Panc1 (cell line): ENCODE measurements at places on chromosomes 6 and 20.

GRCh38 chr6:56752534-56752933, 109.8 kb upstream of the DST start:
- 0 out of 2 replicates have a peak overlapping the region, but pooled peaks have one; percentile 32 for H3K27ac ChIP-seq
- peaks cover 80% of the 10 kb centered on the region for H3K4me1 ChIP-seq
- H3K27me3 ChIP-seq, result no peaks in the 10 kb centered on the region
- no peak overlapping the region for H3K4me3 ChIP-seq
- no peak for DNase-seq

- no peaks in the 10 kb centered on the region for H3K27me3 ChIP-seq
- DNase-seq, result no peak
- no peaks in the 10 kb centered on the region for H3K4me1 ChIP-seq
- no peak overlapping the region for H3K27ac ChIP-seq
These were observed 4.7 kb upstream of the SLC22A2 start for GRCh38 chr6:160263196-160263939.

DNA sequence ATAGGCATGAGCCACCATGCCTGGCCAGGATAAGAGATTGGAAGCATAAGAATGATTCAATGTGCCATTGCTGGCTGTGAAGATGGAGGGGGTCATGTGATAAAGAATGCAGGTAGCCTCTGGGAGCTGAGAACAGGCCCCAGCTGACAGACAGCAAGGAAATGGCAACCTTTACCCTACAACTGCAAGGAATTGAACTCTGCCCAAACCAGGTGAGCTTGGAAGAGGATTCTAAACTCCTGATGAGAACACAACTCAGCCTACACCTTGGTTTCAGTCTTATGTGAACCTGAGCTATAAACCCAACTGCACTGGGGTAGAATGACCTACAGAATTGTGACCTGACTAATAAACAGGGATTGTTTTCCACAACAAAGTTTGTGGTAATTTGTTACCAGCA, 82.0 kb upstream of the AKIRIN2 start:
- no peak for DNase-seq
- no peaks in the 10 kb centered on the region for H3K36me3 ChIP-seq
- H3K4me1 ChIP-seq, result no peaks in the 10 kb centered on the region
- H3K27ac ChIP-seq, result no peak overlapping the region
- no peak overlapping the region for H3K4me3 ChIP-seq

DNA sequence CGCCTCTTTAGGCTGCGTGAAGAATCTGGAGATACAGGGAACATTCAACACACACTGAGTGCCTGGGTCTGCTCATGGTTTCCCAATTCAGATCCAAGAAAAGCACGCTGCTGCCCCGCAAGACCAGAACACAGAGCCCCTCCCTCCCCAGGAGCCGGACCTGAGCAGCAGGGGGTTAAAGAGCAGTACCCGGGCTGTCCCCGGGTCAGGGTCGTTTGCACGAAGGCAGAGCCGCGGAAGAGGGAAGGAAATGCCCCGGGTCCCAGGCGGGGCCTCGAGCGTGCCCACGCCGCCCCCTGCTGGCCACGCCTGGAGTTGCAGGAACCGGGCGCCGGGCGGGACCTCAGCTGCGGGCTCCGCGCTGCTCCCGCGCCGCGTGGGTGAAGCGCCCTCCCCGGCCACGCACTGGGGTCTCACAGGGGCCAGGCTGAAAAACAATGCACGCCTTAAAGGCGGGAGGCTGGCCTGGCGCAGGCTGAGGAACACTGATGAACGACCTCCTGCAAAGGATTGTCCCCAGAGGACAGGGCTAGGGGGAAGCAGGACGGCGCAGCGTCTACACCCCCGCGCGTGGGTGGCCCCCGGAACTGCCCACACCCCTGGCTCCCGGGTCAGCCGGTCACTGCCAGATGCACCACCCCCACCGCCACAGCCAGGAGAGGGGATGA, 48.9 kb downstream of the ANKRD60 start:
- no peak for DNase-seq
- no peaks in the 10 kb centered on the region for H3K36me3 ChIP-seq
- H3K27ac ChIP-seq, result peak overlapping the region; percentile 71

GRCh38 chr6:169190970-169191369, 62.7 kb downstream of the THBS2 start:
- H3K27me3 ChIP-seq, result no peaks in the 10 kb centered on the region
- no peak overlapping the region for H3K4me3 ChIP-seq
- no peak for DNase-seq
- H3K36me3 ChIP-seq, result no peaks in the 10 kb centered on the region
- no peaks in the 10 kb centered on the region for H3K4me1 ChIP-seq
- H3K27ac ChIP-seq, result no peak overlapping the region

- peaks cover 42% of the 10 kb centered on the region for H3K36me3 ChIP-seq
- H3K27ac ChIP-seq, result no peak overlapping the region
These were observed 69.3 kb downstream of the IBTK start for GRCh38 chr6:82178077-82178758.

DNA sequence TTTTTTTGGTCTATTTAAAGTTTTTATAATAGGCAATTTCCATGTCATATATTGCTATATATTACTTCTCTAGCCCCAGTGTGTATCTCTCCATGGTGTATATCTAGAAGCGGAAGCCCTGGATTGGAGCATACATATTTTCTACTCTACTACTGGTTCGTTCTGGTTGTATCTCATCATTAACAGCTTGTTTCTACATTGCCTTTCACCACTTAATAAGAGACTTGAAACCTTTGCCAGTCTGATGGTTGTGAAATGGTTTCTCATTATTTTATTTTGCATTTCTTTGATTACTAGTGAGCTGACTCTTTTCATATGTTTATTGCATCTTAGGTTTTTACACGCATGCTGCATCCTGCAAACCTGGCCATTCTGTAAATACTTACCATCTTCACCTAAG, 3.6 kb downstream of the DSTN start:
- H3K27me3 ChIP-seq, result no peaks in the 10 kb centered on the region
- no peak for DNase-seq
- peaks cover 50% of the 10 kb centered on the region for H3K4me1 ChIP-seq
- peak overlapping the region; percentile 88 for H3K4me3 ChIP-seq

DNA sequence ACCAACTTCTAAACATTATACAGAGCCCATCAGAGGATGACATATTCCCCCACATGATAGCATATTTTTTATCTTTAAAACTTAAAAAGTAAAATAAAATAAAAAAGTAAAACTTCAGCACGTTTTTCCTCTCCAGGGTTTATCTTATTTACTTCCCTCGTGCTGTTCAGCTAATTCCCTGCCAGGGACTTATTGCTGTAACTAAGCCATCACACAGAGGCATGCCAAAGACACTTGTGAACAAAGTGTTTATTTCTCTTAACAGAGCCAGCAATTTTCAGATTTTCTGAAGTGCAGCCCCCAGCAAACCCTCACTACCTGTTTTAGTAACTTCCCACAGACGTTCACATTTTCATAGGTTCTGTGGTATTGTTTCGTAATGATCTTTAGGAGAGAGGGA, 293.8 kb downstream of the ZNF217 start:
- no peaks in the 10 kb centered on the region for H3K4me1 ChIP-seq
- DNase-seq, result no peak
- H3K27ac ChIP-seq, result no peak overlapping the region
- peaks cover 12% of the 10 kb centered on the region for H3K27me3 ChIP-seq
- H3K36me3 ChIP-seq, result no peaks in the 10 kb centered on the region

DNA sequence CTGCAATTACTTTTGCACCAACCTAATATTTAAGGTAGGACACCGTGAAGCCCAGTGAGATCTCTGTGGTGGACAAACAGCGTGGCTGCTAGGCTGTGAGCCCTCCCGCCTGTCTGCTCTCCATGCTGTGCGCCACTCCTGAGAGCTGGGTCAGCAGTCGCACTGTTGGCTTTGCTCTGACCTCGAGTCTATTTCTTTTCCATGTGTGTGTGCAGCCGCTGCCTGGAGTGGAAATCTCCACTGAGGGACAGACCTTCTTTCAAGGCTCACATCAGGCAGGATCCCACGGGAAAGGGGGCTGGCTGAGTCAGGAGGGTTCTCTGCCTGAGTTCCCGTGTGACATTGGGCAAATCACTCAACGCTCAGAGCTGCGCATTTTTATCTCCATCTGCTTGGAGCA, 27.1 kb downstream of the RIPOR3 start:
- H3K4me1 ChIP-seq, result peaks cover 74% of the 10 kb centered on the region
- H3K36me3 ChIP-seq, result no peaks in the 10 kb centered on the region
- peak overlapping the region; percentile 96 for H3K27ac ChIP-seq
- no peaks in the 10 kb centered on the region for H3K27me3 ChIP-seq
- DNase-seq, result no peak

- DNase-seq, result no peak
- H3K27me3 ChIP-seq, result peaks cover 50% of the 10 kb centered on the region
- H3K4me1 ChIP-seq, result no peaks in the 10 kb centered on the region
- H3K36me3 ChIP-seq, result no peaks in the 10 kb centered on the region
- H3K4me3 ChIP-seq, result no peak within 1 kb of the TSS; the same call in 1 of the 2 replicates
These were observed at the start of gene METTL24 for GRCh38 chr6:110357664-110358552. METTL24 (minus strand) TSS chr6:110358349; CDS start chr6:110358272, 77 bp downstream.

DNA sequence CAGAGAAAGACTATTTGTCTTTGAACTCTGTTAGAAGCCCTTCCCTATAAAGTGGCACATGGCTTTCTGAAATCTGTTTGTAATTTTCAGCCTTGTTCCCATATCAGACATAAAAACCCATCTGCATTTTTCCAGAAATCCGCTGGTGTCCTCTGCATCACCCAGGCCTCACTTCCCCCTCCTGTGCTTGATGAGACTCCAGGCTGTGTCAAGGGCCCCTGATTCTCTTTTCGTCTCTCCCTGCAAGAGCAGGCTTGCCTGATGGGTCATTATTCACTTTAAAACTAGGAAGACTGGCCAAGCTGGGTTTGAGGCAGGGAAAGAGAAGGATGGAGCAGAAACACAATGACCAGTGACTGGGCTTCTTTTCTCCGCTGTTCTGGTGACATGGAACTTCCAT, 10.6 kb upstream of the PROKR2 start:
- no peak overlapping the region for H3K4me3 ChIP-seq
- DNase-seq, result no peak
- no peak overlapping the region for H3K27ac ChIP-seq
- no peaks in the 10 kb centered on the region for H3K4me1 ChIP-seq

DNA sequence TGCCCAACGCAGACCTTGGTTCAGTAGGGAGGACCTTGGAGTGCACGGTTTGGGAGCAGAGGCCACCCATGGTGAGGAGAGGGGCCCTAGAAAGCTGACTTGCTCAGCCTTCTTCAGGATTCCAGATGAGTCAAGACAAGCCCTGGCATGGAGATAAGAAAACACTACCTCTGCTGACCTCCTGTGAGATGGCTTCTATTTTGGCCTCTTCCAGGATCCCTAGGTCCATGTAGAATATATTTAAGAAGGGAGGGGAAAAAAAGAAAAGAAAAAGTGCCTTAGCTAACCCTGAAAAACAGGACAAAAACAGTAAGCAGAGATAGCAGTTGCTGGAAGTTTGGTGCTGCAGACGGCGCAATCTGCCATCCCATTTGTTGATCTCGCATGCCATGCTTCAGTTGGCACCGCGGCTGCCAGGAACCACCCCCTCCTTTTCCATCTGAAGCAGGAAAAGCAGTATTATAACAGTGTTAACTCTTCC, 100.0 kb downstream of the ARMC2 start:
- H3K4me1 ChIP-seq, result no peaks in the 10 kb centered on the region
- H3K27ac ChIP-seq, result no peak overlapping the region
- no peaks in the 10 kb centered on the region for H3K36me3 ChIP-seq
- H3K4me3 ChIP-seq, result no peak overlapping the region

- H3K4me3 ChIP-seq, result no peak overlapping the region
- H3K36me3 ChIP-seq, result no peaks in the 10 kb centered on the region
- H3K4me1 ChIP-seq, result peaks cover 3% of the 10 kb centered on the region; the same call in 1 of the 2 replicates
- H3K27ac ChIP-seq, result no peak overlapping the region
These were observed 46.2 kb downstream of the CDS2 start for GRCh38 chr20:5172903-5173463.

- no peaks in the 10 kb centered on the region for H3K36me3 ChIP-seq
- no peak for DNase-seq
- no peak overlapping the region for H3K27ac ChIP-seq
- no peak overlapping the region for H3K4me3 ChIP-seq
These were observed 598.9 kb downstream of the RFPL4B start for GRCh38 chr6:112946051-112946450.

DNA sequence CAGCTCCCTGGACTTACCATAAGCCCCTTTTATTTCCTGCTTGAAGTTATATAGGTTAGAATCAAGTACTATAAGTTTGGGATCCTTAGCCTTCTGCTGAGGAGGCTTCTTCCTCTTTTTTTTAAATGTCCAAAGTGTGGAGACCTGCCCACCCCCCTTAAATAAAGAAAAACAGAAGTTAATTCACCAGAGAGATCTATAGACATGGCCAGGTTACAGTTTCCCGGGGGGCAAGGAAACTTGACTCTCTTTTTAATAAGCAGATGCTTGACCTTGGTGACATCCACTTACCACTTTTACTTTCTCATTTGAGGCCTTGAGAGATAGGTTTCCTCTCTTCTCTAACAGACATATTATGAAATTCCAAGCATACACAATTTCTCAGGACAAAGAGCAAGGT, 88.3 kb downstream of the BMP2 start:
- no peaks in the 10 kb centered on the region for H3K36me3 ChIP-seq
- H3K4me1 ChIP-seq, result no peaks in the 10 kb centered on the region
- no peak for DNase-seq
- H3K4me3 ChIP-seq, result no peak overlapping the region
- H3K27me3 ChIP-seq, result no peaks in the 10 kb centered on the region

DNA sequence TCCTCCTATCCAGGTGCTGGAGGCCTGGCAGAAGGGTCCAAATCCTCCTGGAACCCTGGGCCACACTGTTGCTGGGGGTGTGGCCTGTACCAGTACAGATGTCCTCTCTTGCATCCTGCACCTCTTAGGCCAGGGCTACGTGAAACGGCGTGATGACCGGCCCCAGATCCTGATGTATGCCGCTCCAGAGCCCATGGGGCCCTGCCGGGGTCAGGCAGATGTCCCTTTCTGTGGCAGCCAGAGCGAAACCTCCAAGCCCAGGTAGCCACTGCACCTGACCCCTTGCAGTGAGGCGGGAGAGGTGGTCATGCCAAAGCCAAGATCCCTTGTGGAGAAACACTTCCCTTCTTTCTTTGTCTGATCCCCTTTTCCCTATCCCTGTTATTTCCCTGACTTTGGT, 14.2 kb downstream of the DNPH1 start:
- no peak for DNase-seq
- no peaks in the 10 kb centered on the region for H3K4me1 ChIP-seq
- H3K27me3 ChIP-seq, result no peaks in the 10 kb centered on the region
- no peak overlapping the region for H3K4me3 ChIP-seq
- H3K36me3 ChIP-seq, result no peaks in the 10 kb centered on the region; the same call in none of the 2 replicates

- H3K4me1 ChIP-seq, result peaks cover 44% of the 10 kb centered on the region
- H3K36me3 ChIP-seq, result no peaks in the 10 kb centered on the region
- peak overlapping the region; percentile 79; the same call in 1 of the 2 replicates for H3K27ac ChIP-seq
- no peaks in the 10 kb centered on the region for H3K27me3 ChIP-seq
These were observed 8.7 kb upstream of the CCN5 start for GRCh38 chr20:44706301-44707017.

- H3K4me3 ChIP-seq, result no peak overlapping the region
- DNase-seq, result no peak
- no peaks in the 10 kb centered on the region for H3K36me3 ChIP-seq
- no peaks in the 10 kb centered on the region for H3K4me1 ChIP-seq
These were observed 86.5 kb downstream of the CHD6 start for GRCh38 chr20:41531518-41532275.

GRCh38 chr6:101000341-101000740, 119.2 kb upstream of the ASCC3 start:
- no peak overlapping the region for H3K27ac ChIP-seq
- H3K4me1 ChIP-seq, result no peaks in the 10 kb centered on the region
- no peaks in the 10 kb centered on the region for H3K27me3 ChIP-seq
- H3K36me3 ChIP-seq, result no peaks in the 10 kb centered on the region
- no peak overlapping the region for H3K4me3 ChIP-seq
- DNase-seq, result no peak

GRCh38 chr20:41183831-41184230, 46.5 kb downstream of the PLCG1 start:
- H3K27ac ChIP-seq, result no peak overlapping the region
- H3K4me3 ChIP-seq, result no peak overlapping the region
- DNase-seq, result no peak
- no peaks in the 10 kb centered on the region for H3K27me3 ChIP-seq
